ENCODE measurements at places on chromosomes 11 and 22.
A peak's percentile ranks its signal among the peaks of the same experiment; 100 is the strongest.

DNA sequence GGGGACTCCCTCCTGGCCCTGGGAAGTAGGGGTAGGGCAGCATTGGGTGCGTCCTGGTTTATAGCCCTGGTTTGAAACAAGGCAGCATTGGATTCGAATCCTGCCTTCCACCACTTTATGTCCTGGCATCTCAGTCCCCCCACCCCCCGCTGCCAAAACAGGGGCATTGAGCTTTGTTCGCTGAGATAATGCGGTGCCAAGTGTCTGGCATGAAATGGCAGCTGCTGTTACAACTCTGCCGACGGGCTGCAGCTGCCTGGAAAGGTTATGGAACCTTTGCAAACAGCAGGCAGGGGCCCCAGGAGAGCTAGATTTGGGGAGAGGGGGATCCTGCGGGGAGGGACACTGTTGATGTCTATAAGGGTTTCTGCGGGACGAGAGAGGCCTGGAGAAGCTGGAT, 1.9 kb downstream of the TST start:
- DNase-seq: no peak

GRCh38 chr22:38012604-38013072, 28.3 kb upstream of the SOX10 start:
- DNase-seq: no peak

DNA sequence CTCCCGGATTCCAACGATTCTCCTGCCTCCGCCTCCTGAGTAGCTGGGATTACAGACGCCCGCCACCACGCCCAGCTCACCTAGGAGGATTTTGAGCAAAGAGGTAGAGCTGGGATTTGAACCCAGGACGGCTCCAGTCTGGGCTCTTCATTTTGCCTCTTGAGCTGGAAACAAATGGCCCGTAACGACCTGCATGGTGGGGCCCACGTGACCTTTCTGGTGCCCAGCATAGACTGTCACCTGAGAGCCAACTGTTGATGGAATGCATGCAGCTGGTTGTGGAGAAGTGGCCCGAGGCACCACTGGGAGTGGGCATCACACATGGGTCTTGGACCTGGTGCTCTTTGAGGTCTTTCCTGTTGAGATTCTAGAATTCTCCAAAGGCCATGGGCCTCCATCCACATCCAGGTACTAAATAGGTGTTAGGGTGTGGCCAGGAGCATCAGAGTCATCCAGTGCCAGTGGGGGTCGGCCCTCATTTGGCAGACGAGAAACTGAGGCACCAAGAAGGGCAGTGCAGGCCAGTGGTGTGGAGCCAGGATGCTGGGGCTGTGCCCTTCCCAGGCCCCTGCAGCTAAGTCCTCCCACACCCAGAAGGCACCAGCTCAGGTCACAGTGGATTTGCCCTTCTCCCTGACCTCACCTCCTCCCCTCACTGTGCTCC, 3.9 kb downstream of the ATF4 start:
- DNase-seq: no peak

- peak; percentile 71 for DNase-seq
Observed at GRCh38 chr22:21102659-21103267, 57.0 kb downstream of the LRRC74B start.

GRCh38 chr11:2095542-2095941, 43.6 kb downstream of the IGF2 start:
- DNase-seq: no peak

GRCh38 chr11:3227568-3228444, 4.4 kb downstream of the MRGPRE start:
- DNase-seq: no peak

DNA sequence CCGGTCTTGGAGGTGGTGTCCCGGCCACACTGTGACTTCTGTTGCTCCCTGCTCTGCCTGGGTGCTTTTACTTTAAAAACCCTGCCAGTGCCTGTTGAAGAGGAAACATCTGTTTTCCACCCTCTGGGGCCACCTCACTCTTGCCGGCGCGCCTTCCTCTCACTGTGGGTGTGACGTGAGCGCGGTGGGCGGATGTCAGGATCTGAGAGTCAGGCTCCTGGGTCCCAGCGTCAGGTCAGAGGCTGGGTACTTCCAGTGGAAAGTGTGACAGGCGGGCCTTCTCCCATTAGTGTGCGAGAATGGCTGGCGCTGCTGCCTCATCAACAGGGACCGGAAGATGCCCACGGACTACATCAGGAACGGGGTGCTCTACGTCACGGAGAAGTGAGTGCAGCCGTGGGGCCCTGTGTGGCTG, 54.2 kb downstream of the GRAMD4 start:
- peak; percentile 90 for DNase-seq

DNA sequence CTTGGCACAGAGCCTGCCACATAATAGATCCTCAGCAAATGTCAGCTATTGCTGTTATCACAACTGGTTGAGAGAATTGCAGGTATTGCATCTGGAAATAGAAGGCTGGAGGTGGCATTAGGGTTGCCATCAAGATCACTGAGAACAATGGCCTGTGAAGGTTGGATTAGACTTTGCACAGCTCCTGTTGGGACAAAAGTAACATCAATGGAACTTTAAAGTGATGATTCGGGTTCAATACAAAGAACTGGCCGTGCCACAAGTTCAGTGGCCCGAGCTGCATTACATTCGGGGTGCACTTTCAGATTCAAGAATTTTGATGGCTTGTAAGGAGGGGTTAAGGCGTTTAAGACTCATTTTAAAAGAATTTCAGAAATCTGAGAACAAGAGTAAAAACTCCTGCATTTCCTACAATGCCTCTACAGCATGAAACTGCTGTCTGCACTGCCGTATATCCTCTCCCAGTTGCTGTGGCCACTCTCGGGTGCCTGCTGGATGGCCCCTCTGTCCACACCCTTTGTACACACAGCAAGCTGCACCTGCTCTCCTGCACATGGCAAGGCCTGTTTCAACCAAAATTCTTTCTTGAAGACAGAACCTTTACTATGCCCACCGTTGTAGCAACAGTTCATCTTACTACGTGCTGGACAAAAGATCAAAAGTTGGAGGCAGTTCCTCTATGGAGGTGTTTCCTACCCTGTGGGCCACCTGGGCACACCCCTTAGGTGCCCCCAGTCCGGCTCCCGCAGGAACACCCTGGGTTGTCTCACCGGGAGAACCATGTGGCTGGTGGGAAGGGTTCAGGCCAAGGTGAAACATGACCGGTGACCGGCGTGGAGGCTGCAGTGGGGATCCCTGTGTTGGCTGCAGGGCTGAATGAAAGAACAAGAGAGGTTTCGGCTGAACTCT, 17.5 kb upstream of the SHANK2 start:
- no peak for DNase-seq

GRCh38 chr22:24867323-24868022, 61.5 kb downstream of the SGSM1 start:
- no peak for DNase-seq

- DNase-seq: no peak
Observed at GRCh38 chr22:20782596-20783299, 8.8 kb downstream of the SERPIND1 start.

DNA sequence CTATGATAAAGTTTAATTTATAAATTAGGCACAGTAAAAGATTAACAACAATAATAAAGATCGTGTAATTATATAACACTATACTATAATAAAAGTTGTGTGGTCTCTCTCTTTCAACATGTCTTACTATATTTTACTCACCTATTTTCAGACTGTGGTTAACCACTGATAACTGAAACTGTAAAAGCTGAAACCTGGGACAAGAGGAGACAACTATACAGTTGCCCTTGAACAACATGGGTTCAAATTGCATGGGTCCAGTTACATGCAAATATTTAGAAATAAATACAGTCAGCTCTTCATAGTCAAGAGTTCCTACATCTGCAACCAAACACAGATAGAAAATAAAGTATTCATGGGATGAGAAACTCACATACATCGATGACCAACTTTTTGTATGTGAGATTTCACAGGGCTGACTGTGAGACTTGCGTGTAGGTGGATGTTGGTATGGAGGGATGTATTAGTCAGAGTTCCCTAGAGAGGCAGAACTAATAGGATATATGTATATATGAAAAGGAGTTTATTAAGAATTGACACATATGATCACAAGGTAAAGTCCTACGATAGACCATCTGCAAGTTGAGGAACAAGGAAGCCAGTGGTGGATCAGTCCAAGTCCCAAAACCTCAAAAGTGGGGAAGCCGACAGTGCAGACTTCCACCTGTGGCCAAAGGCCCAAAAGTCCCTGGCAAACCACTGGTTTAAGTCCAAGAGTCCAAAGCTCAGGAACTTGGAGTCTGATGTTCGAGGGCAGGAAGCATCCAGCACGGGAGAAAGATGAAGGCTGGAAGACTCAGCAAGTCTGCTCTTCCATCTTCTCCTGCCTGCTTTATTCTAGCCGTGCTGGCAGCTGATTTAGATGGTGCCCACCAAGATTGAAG, 359.5 kb downstream of the INSC start:
- no peak for DNase-seq

DNA sequence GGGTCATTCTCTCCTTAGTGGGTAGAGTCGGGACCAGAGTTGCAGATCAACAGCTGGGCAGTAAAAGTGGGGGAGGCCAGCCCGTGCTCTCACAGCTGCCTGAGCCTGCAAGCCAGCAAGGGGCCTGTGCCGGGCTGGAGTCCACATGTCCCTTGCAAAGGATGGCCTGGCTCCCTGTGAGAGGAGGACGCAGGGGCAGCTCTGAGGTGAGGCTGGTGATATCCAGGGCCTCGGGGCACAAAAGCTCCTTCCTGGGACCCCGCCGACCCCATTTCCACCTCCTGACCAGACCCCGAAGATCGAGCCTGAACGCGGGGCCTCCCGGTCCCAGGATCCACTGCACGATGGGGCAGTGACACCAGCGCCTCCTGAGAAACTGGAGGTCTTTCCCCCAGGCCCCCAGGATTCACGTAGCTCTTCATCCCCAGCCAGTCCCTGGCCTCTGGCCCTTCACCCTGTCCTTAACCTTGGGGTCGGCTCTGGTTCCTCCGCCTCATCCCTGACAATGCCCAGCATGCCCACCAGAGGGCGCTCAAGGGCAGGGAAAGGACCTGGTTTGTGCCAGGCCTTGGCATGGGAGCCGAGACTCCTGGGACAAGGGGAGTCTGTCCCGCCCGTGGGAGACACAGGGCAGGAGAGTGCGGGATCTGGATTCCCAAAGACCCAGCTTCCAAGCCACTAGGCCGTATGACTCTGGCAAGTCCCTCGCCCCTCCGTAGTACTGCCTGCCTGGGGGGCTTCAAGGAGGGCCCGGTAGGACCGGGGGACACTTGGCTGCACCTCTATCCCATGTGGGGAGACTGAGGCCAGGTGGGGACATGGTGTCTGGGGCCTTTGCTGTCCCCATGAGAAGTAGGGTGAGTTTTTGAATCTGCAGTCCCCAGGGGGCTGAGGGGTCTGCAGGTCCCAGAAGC, 17.8 kb upstream of the WNT7B start:
- peak; percentile 84 for DNase-seq

DNA sequence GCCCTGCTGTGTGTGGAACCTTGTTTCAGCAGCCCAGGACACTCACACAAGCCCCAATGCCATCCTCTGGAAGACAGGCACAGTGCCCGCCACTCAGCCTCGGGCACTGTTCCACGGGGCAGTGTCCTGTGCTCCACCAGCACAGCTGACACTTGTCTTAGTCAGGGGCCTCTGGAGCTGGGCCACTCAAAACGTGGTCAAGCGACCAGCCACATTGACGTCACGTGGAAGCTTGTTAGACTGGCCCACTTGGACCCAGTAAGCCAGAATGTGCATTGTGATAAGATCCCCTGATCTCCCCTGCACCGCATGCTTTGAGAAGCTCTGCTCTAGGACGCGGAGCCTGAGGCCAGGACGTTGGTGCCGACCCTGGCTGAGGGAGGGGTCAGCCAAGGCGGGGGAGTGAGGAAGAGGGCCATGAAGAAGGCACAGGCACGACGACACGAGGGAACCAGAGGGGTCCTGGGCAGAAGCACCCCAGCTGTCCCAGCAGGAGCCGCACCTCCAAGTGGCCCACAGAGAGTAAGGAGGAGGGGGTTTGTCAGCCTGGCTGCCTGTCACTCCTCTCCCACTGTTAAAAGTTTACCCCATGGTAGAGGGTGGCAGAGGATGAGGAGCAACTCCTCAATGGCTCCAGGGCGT, 64.6 kb downstream of the LINC01488 start:
- DNase-seq: no peak

DNA sequence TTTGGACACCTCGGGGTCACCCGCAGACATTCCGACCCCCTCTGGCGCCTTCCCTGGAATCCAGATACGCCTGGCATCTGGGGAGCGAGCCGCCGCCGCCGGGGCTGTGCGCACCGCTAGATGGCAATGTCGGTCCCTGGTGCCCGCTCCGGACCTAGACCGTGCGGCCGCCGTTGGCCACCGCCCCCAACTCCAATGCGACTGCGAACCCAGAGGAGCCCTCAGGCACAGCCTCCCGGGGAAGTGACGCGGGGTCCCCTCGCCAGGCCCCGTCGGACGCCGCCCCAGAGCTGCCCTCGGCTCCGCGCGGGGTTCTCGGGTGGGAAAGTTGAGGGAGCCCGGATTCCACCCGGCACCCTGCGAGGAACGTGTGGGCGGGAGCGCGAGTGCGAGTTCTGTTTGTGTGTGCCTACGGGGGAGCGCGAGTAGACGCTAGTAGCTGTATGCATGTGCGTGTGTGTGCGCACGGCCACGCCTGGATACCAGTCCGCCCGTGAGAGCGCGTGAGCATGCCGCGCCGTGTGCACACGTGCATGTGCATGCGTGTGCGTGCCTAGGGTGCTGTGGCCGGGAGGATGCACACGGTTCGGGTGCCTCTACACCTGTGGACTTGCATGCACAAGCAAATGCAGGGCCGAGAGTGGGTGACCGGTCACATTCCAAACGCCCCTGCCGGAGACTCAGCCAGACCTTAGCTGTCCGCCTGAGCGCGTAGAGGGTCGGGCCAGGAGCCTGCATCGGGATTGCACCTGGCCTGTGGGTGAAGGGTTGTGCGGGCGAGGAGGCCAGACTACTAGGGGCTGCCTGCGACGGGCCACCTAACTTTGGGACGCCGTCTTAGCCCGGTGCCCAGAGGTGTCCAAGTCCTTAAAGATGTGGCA, 1.9 kb downstream of the CHRM4 start:
- DNase-seq: no peak

DNA sequence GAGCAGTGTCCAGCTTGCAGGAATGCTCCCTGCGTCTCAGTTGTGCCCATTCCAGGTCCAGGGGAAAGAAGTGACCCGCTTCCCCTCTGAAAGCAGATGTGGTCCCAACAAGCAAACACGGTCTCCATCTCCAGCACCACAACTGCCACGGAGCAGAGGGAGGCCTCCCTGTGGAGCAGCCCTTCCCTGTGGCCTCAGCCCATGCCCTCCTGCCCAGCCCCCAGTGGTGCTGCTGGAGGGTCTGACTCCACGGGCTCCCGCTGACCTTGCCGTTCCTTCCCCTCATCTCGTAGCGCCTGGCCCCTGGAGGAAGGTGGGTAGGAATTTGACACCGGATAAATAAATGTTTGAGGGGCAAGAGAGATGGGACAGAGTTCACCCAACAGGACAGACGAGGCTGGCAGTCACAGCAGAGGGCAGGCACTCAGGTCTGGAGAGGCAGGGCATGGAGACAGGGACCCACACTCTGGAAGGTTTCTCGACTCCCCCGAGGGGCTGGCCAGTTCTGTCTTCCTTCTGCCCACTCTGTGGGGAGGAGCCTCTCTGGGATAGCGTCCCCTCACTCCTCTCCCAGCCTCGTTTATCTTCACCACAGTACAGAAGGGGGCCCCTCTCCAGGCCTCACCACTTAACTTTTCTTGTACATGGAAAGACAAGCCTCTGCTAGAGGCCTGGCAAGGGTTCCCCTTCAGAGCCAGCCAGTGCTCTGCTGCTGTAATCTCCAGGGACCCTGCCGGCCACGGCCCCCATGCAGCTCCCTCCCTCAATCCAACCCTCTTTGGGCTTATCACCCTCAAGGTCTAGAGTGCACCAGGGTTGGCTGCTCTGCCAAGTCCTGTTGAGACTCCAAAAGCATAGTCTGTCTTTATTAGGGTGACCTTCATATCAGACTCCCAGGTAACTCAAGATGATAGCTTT, 7.5 kb upstream of the ST3GAL4 start:
- DNase-seq: no peak

Data from activated T-cell treated with anti-CD3 and anti-CD28 coated beads for 1 hour (primary cell).